ENCODE measurements at places on chromosomes 1 and 21. TPM values are rescaled to one million over a fixed set of nuclear protein-coding genes. Genes with fewer than 3 reads are reported as not detected.

C1orf167 gene
- 7.2 TPM for total RNA-seq

TMPRSS15 gene
- total RNA-seq, result not detected

- H3K27me3 ChIP-seq, result no peaks in the 10 kb centered on the region
- H3K4me1 ChIP-seq, result no peaks in the 10 kb centered on the region
- H3K4me3 ChIP-seq, result no peak overlapping the region
- no peak overlapping the region for H3K27ac ChIP-seq
Measured at GRCh38 chr1:21090463-21090862, 86.2 kb downstream of the EIF4G3 start.

DNA sequence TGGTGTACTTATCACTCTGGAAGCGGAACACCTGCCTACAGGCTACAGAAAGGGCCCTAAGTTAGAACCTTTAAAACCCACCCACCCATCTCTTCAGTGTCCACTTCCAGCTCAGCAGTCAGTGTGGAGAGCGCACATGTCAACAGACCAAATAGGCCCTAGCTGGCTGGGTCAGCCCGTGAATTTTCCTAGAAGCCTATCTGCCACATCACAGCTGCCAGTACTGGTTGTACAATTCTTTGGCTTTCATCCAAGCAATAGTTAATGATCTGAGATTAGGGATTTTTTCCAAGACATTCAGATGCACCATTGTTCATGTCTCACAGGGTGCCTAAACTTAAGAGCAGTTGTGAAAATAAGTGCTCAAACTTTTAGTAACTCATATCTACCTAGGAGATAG, 197.1 kb downstream of the KCNK2 start:
- no peaks in the 10 kb centered on the region for H3K36me3 ChIP-seq
- H3K27ac ChIP-seq, result no peak overlapping the region
- DNase-seq, result no peak

GRCh38 chr1:185400052-185400451, 83.0 kb upstream of the IVNS1ABP start:
- no peaks in the 10 kb centered on the region for H3K4me1 ChIP-seq
- no peak overlapping the region for H3K27ac ChIP-seq
- H3K36me3 ChIP-seq, result no peaks in the 10 kb centered on the region
- DNase-seq, result no peak
- no peak overlapping the region for H3K4me3 ChIP-seq
- no peaks in the 10 kb centered on the region for H3K27me3 ChIP-seq

GRCh38 chr1:148379697-148380096, 103.4 kb downstream of the PPIAL4G start:
- H3K27ac ChIP-seq, result no peak overlapping the region
- DNase-seq, result no peak
- H3K4me3 ChIP-seq, result no peak overlapping the region
- no peaks in the 10 kb centered on the region for H3K36me3 ChIP-seq

Measured in lung (tissue), 17 donors.